ENCODE measurements at places on chromosomes 1 and 21.
A peak's percentile ranks its signal among the peaks of the same experiment; 100 is the strongest.

- DNase-seq = no peak
Measured at GRCh38 chr1:109910963-109911798, 532 bp downstream of the CSF1 start.

DNA sequence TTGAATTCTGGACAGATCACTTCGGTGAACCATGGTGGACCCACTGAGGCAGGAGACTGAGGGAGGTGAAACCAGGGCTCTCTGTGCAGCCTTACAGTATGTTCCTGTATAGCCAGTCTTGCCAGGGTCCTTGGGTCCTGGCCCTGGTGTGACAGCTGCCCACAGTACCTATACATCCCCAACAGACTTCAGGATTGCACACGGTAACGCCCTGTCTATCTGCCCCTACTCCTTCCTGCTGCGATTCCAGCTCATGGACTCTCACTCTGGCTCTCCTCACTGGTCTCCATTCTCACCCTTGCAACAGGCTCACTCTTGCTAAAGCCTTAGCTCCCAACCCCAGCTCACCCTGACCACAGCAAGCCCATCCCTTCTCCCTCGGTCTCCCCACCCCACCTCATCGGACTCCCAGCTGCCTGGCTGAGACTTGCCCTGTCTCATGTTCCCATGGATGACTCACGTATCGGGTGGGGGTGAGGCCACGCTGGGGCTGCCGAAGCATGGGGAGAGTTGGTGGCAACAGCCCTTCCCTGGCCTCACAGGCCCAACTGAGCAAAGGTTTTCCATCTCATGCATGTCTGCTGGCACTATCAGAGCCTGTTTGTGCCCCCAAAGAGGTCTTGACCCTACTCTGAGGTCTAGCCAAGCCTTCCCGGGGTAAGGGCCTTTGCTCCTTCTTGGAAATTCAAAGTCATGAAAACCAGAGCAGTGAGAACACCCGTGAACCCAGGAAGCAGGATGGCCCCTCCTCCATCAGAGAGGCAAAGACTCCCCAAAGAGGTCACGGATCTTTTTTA, 7.1 kb downstream of the PHLDA3 start:
- peak; percentile 90 for DNase-seq

DNA sequence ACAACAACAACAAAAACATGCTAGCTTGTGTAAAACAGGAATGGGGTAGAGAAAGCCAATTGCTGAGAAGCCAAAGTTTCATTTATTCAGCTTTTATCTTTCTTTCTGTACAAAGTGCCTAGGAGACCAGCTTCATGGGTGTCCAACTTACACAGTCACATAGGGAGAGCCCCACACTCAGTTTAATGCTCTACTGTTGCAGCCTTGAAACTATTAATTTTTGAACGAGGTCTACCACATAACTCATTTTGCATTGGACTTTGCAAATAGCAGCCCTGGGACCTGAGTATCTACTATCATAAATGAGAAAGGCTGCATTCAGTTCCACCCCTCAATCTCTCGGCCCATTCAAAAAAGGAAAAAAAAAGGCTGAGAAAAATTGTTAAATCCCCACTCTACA, 98.8 kb downstream of the ZNF644 start:
- no peak for DNase-seq

GRCh38 chr1:154558720-154559465, 431 bp upstream of the UBE2Q1 start:
- peak; percentile 92 for DNase-seq

DNA sequence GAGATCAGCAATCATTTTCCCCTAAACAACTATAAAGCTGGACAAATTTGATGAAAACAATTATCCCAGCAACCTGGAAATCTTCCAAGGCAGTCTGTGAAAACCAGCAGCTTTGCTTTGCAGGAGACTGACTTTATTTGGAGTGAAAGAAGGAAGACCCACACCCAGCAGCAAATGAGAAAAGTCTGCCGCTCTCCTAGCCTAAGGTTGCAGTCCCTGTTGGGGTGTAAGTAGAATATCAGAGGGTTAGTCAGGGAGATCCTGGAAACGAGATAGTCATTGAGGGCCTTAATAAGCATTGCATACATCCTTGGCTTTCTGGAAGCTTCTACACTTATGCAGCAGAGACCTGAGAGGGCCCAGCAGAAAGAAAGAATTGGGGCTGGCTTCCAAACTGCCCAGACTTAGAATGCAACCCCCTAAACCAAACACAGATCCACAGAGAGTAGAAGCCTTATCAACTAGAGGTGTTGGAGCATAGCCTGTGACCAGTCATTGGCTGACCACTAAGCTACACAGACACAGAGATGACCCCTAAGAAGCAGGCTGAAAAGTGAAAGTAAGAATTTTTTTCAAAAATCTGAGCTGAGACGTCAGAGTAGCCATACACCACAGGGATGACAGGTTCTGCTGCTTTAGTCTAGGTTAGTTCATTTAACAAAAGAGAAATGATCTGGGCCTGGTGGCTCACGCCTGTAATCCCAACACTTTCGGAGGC, 98.3 kb downstream of the LYPLAL1 start:
- no peak for DNase-seq

DNA sequence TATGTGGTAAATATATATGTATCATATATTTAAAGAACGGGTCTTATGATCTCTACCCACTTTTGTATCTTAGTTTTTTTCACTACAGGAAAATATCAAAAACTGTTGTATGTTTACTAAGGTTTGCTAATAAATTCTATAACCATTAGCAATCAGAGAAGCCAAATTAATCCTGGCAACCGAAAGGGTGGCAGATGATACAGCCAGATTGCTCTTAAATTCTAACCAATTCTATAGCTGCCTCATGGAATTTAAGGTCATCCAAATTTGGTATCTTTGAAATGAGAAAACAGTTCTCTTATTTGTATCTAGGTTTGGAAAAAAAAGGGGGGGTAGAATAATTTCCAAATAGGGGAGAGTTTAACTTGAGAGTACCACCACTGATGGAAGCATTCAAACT, 591.2 kb downstream of the SMYD3 start:
- DNase-seq = no peak

DNA sequence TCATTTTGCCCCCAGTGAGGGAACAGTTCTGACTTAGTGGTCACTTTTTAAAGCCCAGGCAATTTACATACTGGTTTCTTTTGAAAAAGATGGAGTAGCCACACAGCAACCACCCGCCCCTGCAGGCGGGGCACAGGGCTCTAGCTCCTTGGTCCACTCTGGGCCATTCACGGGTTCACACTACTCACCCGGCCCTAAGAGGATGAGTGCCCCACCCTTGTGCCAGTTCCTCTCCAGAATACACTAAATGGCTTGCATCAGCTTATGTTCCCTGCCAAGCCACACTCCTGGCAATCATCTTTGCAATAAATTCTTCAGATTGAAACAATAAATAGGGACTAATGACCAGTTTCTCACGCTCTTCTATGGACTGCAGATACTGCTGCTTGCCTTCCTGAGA, 15.7 kb upstream of the ATP13A2 start:
- no peak for DNase-seq

DNA sequence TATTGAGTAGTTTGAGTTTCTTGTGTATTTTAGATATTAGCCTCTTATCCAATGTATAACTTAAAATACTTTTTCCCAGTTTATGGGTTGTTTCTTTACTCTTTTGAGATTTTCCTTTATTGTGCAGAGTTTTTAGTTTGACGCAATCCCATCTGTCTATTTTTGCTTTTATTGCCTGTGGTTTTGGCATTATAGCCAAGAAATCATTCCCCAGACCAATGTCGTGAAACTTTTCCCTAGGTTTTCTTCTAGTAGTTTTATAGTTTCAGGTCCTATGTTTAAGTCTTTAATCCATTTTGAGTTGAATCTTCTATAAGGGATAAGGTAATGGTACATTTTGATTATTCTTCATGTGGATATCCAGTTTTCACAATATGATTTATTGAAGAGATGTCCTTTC, 87.6 kb downstream of the LEPR start:
- DNase-seq = no peak

GRCh38 chr1:232810856-232811255, 5.6 kb downstream of the MAP10 start:
- DNase-seq = no peak

DNA sequence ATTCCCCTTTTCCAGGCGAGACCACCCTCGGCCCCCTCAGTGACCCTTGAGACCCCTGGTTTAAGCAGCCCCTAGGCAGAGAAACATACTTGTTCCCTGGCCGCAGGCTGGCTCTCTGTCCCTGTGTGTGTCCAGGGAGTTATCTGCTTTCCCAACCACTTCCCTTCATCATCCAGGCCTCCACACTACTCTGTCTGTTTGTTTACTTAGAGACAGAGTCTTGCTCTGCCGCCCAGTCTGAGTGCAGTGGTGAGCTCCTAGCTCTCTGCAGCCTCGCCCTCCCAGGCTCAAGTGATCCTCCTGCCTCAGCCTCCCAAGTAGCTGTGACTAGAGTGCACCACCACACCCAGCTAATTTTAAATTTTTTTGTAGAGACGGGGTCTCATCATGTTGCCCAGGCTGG, 5.8 kb upstream of the VWA1 start:
- no peak for DNase-seq

DNA sequence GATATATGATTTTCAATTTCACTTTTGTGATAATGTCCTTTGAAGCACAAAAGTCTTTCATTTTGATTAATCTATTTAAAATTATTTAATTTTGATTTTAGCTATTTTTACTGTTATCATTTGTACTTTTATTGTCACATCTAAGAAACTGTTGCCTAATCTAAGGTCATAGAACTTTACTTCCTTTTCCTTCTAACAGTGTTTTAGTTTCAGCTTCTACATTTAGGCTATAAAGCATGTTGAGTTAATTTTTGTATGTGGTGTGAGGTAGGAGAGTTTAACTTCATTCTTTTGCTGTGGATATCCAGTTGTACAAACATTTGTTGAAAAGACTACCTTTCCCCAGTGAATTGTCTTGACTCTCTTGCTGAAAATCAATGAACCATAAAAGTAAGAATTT, 204.5 kb downstream of the TM2D1 start:
- DNase-seq = no peak

- DNase-seq = no peak
Measured at GRCh38 chr21:35609263-35609662, 451.1 kb downstream of the SETD4 start.

DNA sequence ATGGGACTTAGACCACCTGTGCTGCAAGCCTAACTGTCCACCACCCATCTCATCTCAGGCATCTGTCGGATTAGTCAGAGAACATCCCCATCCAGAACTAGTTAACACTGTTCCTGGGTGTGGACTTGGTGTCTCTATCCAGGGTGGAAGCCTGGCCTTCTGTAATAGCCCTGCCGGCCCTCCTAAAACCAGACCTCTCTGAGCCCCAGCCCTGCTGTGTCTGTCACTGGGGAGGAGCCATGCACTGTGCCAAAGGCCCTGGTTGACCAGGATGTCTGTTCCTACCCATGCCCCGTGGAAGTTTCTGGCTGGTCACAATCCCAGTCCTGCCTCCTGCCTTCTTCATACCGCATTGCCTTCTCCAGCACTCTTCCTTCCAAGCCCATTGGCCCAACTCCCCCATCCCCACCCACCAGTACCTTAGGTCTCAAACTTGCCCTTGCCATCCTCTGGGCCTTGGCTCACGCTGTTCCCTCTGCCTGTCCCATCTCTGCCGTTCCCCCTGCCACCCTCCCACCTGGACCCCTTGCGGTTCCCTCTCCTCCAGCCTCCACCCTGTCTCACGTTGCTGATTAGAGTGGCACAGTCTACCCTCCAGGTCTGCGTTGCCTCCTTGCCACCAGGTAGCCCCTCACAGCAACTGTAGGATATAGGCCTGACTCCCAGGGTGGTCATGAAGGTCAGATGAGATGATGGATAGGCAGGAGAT, 105.6 kb downstream of the EPHB2 start:
- no peak for DNase-seq

GRCh38 chr21:31870472-31871193, 2.2 kb upstream of the HUNK start:
- no peak for DNase-seq

DNA sequence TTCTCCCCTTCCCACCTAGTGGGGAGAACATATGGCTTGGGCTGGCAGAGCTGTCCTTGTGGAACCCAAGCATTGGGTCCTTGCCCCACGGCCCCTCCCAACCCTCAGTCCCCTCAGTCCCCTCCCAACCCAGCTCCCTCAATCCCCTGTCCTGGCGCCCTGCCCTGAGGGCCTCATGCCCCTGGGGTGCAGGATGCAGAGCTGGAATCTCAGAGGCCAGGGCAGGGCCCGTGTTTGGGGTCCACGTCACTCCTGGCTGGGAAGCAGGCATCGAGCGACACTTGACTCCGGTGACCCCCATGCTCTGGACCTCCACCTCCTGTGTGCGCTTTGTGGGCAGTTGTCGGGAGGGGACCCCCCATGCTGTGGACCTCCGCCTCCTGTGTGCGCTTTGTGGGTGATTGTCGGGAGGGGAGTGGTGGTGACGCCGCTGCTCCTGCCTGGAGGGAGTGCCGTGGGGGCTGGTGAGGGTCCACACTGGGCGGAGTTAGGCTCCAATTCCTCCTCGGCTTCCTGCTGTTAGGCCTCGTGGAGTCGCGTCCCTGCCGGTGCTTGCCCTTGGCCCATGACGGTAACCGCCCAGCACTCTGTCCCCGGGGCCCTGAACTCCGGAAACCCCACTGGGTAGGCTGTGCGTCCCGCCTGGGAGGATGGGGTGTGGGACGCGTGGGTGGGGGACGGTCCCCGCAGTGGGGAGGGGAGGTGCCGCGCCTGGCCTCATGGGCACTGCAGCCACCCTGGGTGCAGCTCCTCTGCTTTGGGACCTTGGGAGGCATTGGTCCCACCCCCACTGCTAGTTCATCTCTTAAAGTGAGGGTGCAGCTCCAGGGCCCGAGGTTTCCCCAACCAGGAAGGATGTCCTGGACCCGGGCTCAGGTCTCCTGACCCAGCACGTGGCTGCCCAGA, 31.2 kb downstream of the SLX9 start:
- DNase-seq = no peak

GRCh38 chr1:40877698-40878097, 15.5 kb upstream of the CITED4 start:
- peak; percentile 94 for DNase-seq

- no peak for DNase-seq
Measured at GRCh38 chr21:17264182-17264581, 248.7 kb upstream of the CXADR start.

DNA sequence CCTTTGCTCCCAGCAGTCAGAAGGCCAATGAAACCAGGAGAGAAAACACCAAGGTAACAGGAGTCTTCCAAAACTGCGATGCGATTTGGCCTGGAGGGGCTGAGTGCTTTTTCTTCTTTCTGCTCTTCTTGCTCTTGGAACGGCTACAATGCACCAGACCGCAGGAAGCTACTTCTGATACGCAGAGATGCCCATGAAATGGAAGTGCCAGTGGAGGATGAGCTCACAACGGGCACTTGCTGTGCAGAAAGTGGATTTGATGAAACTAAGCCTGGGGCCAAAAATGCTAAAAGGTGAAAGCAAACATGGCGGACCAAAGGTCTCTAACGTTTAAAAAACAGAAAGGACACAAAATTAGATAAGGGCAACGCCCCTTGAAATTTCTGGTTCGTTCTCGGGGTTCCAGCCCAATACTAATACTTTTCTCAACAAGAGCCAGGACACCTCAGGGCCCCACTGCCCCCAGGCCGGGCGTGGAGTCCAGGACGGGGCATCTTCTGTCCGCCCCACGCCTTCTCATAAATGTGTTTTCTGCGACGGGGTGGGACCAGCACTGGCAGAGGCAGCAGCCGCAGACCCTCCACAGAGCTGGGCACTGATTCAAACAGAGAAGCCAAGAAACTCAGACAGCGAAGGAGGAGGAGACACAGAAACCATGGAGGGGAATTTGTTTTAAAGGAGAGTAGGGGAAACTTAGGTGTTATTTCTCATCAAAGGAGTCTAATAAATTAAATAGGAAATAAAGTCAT, 101.3 kb downstream of the CRYAA start:
- no peak for DNase-seq

GRCh38 chr21:43758111-43758641, 17.9 kb downstream of the CSTB start:
- no peak for DNase-seq
